ENCODE measurements at places on chromosomes 7 and 10.

DNA sequence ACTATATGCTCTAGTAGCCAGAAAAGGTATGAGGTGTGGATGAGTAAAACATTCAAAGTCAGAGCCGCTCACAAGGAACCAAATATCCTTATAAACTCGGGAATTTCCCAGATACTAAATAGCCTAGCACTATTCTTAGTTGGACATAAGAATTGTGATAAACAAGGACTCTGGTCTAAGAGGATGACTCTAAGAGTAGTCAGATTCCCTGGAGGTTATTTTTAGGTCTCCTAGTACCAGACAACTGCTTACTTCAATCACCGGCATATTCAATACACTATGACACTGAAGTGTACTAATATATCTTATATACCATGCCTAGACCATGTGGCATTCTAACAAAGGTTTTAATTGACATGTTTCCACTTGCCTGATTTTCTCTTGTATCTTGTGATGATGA lies 56.5 kb downstream of the LMBR1 start:
- DNase-seq, result no peak

- no peak for DNase-seq
Measured at GRCh38 chr7:28392289-28392688, 20.0 kb upstream of the CREB5 start.

- peak; percentile 79 for DNase-seq
Measured at GRCh38 chr7:7157177-7157886, 25.0 kb upstream of the C1GALT1 start.

- no peak for DNase-seq
Measured at GRCh38 chr7:128809363-128809762, 17.6 kb downstream of the CCDC136 start.

- DNase-seq, result no peak
Measured at GRCh38 chr10:124654686-124655085, 89.5 kb downstream of the FAM53B start.

- no peak for DNase-seq
Measured at GRCh38 chr7:98555403-98555802, 61.7 kb upstream of the NPTX2 start.

GRCh38 chr7:137961200-137962177 lies 40.4 kb downstream of the CREB3L2 start:
- DNase-seq, result no peak

DNA sequence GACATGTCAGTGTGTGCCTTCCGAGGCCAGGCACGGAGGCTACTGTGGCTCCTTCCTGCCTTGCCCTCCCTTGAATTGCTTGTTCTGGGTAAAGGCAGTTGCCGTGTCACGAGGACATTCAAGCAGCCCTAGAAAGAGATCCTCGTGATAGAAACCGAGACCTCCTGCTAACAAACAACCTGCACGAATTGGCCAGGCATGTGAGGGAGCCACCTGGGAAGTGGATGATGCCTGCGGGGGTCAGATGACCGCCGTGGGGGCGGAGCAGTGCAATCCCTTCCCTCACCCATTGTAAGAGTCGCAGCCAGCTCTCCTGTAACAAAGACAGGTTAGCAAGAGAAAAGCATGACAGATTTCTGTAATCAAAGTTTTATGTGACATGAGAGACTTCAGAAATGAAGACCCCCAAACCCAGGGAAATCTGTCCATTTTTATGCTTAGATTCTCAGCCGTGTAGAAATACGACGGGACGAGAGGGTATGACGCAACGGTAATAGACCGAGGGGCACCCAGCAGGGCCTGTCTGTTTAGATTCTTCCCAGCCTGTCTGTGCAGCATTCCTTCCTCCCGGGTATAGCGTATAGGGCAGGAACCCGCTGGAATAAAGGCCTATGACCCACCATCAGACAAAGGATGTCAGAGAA lies 241.7 kb downstream of the GATA3 start:
- DNase-seq, result no peak

- no peak for DNase-seq
Measured at GRCh38 chr7:157016352-157017041, 6.0 kb upstream of the MNX1 start.

DNA sequence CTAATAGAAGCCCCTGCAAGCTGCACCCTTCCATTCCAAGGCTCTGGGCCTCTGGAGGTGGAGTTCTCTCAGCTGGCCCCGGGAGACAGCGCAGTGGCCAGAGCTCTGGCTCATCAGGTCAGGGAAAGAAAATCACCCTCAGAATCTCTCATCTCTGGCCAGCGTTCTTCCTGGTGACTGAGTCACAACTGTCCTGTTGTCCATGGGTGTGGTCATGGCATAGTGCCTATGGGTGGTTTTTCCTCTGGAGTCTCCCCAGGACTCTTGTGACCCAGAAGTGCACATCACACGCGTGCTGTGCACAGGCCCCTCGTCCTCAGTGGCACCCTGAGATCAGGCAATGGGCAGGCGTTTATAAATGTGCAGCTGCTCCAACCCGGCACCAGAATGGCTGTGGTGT lies 27.4 kb upstream of the FXYD4 start:
- DNase-seq, result no peak
